ENCODE measurements at places on chromosomes 3 and 15.

GRCh38 chr15:32738666-32739065 is 20.9 kb downstream of the GREM1 start:
- no peak for DNase-seq

DNA sequence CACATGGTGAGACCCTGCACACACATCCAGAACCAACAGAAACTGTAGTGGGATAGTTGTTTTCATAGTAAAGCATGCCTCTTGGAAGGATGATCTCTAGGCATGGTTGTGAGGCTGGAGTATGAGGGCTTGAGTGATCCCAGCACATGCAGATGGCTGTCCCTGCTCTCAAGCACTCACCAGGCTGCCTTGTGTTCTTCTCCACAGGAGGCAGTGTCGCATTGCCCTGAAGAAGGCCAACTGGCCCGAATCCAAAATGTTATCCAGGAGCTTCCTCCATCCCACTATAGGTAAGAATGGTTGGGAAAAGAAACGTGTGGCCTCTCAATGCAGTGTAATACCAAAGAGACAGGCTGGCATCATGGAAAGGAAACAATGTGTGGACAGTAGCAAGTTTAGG is 82.7 kb downstream of the TMEM39A start:
- no peak for DNase-seq

GRCh38 chr3:144995856-144996255 is 1024.2 kb downstream of the DIPK2A start:
- DNase-seq: no peak

DNA sequence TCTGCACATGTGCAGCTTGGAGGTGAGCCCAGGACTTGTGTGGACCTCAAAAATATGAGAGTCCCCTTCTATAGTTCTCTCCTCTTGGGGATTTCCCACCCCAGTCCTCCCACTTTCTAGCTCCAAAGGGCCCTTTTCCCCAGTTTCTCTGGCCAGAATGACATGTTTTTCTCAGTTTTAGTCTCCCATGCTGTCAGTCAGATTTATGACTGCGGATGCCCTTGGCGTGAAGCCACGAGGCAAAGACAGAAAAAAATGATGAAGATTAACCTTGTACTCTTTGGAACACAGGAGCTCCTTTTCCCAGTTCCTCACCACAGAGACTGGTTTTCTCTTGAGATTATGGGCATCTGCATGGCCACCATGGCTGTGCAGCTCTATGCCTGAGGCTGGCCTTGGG is 72.0 kb upstream of the TTBK2 start:
- DNase-seq: no peak

DNA sequence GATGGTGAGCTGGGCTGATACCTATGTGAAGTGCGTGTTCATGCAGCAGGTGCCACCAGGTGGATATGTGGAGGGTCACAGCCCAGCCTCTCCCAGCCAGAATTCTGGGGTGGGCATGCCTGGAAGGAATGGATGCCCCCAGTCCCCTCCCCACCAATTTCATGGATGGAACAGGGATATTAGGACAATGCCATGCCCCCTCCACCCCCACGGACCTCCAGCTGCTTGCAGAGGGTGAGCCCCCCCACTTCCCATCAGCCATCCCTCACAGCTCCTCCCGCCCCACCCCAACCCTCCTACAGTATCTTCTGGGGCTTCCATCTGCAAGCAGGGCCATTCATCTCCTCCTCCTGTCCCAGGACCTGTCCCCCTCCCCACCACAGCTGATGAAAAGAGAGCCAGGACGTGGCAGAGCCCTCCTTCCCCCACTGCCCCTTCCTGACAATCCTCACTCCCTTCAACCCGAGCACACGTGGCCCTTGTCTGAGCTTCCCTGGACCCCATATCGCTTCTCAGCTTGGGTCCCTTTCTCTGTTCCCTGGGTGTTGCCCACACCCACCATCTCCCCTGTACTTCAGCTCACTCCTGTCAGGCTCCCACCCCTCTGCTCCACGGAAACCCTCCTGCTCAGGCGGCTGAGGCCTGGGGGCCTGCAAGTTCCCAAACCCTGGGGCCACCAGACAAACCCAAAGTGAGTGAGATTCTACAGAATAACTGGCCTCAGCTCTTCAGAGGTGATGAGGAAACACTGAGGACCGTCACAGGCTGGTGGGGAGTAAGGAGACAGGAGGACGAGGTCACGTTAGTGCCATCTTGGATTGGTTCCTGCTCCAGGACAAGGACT is 2.8 kb upstream of the SEMA3G start:
- DNase-seq: no peak

- DNase-seq: no peak
These were observed 3.7 kb upstream of the TF start for GRCh38 chr3:133742351-133743091.

DNA sequence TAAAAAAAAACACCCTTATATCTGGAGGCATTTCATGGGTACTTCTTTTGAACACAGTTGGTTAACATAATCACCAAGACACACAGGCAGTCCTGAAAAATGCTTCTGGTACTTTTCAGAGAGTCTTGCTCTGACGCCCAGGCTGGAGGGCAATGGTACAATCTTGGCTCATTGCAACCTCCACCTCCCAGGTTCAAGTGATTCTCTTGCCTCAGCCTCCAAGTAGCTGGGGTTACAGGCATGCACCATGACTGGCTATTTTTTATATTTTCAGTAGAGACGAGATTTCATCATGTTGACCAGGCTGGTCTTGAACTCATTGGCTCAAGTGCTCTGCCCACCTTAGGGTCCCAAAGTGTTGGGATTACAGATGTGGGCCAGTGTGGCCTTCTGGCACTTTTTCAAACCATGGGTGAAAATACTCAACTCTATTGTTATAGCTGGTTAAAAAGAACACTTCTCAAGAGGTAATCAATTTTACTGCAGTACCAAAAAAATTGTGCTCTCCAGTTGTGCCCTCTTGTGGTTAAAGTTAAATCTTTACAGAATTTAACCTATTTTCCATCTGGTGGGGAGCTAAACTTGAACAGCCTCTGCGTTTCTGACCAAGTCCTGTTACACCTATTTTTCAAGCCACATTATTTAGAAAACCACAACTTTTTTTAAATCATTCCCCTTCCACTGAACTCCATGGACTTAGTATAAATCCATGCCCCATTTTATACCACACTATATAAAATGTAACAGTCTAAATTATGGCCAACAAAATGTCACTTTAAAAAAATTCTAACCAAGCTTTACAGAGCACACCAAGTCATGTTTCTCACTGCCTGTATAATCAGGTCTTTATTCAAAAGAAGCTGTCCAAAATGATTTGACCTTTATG is 1.2 kb upstream of the SNAPC5 start:
- DNase-seq: peak; percentile 47

GRCh38 chr3:10599444-10599843 is 94.1 kb upstream of the ATP2B2 start:
- DNase-seq: peak; percentile 12

DNA sequence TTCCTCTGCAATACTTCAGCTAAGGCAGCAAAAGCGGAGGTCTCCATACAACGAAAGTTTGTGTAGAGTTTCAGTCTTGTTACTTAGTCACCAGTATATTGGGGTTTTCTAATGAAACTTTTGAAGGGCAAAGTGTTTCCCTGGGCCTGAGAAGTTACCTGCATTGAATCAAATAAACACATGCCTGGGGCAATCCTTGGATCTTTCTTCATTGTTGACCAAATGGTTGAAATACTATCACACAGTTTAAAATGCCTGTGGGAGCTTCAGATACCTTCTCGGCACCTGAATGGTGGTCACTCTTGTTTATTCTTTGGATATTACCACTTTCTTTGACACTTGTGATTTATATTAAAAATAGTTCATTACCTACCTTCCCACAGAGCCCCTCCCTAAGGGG is 988 bp upstream of the CHSY1 start:
- no peak for DNase-seq

- DNase-seq: no peak
These were observed 10.6 kb upstream of the SH3BP5 start for GRCh38 chr3:15342945-15343344.

DNA sequence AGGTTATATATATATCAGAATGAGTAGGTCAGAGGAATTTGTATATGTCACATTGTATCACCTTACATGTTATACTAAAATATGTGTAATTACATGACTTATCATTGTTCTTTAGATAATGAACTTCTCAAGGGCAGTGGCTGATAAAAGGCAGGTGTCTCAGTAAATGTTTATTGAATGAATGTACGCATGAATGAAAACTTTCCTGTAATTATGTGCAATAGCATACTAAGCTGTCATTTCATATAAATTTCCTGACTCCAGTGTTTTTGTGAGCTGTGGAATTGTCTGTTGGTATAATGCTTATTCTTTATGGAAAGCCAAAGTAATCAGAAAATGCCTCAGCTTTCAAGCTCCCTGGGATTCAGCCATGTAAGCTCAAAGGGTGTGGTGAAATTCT is 4.2 kb downstream of the TBC1D23 start:
- no peak for DNase-seq

GRCh38 chr3:133293397-133294110 is 106.3 kb upstream of the BFSP2 start:
- DNase-seq: no peak

DNA sequence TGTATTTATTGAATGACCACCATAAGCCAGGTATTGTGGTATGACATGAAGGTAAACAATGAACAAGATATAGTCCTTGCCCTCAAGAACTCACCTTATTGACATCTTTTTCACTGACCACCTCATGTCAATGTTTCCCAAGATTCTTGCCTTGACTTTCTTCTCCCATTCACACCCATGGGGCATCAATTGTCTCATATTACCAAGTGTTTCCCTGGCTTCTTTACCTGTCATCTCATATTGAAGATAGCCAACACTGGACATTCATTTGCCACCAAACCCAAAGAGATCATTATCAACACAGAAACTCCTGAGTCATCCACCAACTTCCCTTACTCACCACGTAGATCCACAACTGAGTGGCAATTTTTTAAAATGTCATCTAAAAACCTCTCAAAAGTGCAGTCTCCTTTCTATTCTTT is 2.2 kb downstream of the EFHB start:
- DNase-seq: no peak

DNA sequence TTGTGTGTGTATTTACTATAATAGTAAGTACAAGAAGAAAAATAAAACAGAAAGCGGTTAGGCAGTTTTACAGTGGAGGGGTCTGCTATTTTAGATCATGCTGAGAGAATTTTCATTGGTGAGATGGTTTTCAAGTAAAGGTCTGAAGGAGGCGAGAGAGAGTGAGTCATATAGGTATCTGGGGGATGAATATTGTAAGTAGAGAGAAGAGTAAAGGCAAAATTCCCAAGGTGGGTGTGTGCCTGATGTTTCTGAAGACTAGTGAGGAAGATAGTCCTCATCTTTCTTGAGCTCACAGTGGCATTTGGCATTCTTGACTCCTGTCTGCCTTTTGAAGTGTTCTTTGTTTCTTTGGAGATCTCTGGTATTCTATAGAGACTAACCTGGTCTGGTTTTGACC is 38.6 kb downstream of the CRYBG3 start:
- no peak for DNase-seq

GRCh38 chr15:98914626-98915025 is 93.0 kb downstream of the PGPEP1L start:
- no peak for DNase-seq

DNA sequence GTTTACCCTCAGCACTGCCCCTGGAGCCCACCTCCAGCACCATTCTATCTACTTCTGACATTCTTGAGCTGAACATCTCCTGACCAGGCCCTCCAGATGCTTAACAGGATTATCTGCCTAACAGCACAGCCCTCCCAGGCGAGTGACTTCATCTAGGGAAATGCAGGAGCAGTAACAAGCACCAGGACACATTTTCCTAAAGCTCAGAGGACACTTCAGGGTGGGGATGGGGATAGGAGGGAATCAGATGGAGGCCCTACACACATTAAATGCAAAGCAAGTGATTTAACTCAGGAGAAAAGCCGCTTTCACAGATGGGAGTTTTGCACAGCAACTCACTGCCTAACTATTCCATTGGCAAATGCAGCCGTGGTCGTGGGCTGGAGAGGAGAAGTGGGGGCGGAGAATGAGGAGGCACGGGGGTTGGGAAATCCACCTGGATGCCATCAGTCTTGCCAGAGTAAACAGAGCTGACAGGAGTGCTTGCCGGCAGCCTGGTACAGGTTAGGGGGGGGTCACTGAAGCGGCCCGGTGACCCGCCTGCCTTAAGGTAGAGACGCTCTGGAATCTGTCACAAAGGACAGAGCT is 21.3 kb upstream of the BNC1 start:
- DNase-seq: no peak

GRCh38 chr15:38672814-38673670 is 108.4 kb upstream of the RASGRP1 start:
- no peak for DNase-seq

DNA sequence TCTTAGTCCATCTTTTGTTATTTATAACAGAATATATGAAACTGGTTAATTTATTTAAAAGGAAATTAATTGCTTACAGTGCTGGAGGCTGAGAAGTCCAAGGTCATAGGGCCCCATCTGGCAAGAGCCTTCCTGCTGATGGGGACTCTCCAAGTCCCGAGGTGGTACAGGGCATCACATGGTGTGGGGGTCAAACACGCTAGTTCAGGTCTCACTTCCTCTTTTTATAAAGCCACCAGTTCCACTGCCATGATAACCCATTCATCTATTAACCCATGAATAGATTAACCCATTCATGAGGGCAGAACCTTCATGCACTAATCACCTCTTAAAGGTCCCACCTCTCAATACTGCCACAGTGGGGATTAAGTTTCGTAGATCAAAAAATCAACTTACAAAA is 659.3 kb downstream of the NAALADL2 start:
- DNase-seq: no peak

DNA sequence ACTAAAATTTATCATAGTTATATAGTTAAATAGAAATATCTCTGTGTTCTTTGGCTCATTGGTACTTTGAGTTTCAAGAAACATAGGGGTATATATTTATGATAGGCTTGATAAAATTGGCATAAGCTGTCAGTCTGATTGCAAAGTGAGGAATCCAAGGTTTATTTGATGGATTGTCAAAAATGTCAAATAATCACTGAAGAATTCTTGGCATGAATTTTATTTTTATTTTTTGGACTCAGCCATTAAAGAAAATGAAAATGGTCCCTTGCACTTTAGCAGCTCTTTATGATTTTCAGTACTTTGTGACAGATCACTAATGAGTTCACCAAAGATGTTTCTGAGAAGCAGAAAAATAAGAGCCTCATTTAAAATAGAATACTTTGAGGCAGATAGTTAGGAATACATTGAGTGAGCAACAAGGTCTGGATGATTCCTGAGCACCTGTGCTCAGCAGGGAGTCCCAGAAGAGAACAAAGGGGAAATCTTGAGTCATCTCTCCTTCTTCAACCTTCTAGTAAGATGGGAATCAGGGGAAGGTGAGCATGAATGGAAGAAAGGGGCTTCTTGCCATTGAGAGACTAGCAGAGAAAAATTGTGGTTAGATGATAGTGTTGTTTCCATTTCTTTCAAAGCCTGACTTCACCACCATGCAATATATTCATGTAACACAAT is 85.3 kb upstream of the VEPH1 start:
- no peak for DNase-seq

- no peak for DNase-seq
These were observed 26.4 kb upstream of the PIGZ start for GRCh38 chr3:196995027-196995426.

- DNase-seq: no peak
These were observed 30.4 kb downstream of the SLC51A start for GRCh38 chr3:196246612-196247308.

- DNase-seq: no peak
These were observed 271.0 kb downstream of the GABRG3 start for GRCh38 chr15:27241943-27242342.

- no peak for DNase-seq
These were observed 276.7 kb downstream of the SLC9A9 start for GRCh38 chr3:143571548-143571947.

GRCh38 chr3:157495846-157496245 is 7.4 kb downstream of the VEPH1 start:
- DNase-seq: no peak

All from LoVo (cell line).